ENCODE measurements at places on chromosomes 6 and 20.

GRCh38 chr6:15874326-15874725, 211.5 kb upstream of the DTNBP1 start:
- no peak for DNase-seq

DNA sequence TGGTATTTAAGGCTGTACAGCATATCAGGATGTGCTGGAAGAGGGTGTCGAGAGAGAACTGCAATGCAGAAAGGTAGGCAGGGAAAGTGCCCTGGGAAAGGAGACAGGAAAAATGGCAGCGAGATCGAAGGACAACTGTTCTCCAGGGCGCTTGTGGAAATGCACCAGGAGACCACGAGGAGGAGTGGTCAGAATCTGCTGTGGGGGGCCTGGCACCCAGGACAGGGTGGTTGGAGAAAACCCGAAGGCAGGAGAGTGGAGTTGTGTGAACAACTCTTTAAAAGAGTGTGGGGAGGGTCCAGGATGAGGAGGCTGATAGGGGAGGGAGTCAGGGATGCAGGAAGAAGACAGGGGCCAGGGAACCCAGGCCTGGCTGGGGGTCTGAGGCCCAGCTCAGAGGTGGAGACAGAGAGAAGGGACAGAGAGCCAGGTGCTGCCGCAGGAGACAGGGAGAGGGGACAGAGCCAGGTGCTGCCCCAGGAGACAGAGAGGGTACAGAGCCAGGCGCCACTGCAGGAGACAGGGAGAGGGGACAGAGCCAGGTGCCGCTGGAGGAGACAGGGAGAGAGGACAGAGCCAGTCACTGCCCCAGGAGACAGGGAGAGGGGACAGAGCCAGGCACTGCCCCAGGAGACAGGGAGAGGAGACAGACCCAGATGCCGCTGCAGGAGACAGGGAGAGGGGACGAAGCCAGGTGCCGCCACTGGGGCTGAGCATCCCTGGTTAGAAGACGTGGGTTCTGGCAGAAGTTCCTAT, 9.3 kb downstream of the SLC22A1 start:
- DNase-seq, result no peak

DNA sequence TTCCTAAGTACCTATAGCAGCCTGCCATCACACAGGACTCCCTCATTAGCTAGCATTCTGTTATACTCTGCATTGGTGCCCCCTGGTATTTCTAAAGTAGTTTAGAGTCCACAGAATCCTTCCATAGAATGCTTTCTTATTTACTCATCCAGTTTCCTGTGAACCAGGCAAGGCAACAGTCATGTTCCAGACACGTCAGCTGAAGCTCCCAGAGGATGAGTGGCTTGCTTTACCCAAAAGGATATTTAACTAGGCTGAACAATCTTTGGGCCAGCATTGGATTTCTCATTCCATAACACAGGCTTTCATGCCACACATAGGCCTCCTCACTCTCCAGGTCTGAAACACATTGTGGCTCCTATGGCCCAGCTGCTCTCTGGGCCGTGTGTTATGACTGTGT, 203.8 kb upstream of the MAP3K7 start:
- no peak for DNase-seq

DNA sequence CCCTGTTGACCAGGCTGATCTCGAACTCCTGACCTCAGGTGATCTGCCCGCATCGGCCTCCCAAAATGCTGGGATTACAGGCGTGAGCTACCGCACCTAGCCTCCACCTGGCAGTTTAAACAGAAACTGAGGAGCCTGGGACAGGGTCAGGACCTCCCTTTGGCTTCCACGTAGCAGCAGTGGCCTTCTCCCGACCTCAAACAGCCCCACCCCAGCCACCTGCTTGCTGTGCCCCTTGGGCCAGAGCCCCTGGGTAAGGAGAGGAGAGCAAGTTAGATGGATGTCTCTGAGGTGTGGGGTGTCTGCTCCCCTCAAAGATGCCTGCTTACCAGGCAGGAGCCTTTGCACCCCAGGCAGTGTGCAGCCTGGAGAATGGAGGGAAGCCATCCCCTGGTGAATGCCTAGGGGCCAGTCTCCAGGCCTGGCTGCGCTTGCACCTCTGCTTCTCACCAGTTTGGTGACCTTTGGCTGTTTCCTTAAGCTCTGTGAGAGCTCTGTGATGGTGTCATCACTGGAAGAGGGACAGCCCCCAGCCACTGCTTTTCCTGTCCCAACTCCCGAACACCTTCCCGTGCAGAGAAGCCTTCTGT, 42.1 kb upstream of the MDFI start:
- DNase-seq, result no peak

DNA sequence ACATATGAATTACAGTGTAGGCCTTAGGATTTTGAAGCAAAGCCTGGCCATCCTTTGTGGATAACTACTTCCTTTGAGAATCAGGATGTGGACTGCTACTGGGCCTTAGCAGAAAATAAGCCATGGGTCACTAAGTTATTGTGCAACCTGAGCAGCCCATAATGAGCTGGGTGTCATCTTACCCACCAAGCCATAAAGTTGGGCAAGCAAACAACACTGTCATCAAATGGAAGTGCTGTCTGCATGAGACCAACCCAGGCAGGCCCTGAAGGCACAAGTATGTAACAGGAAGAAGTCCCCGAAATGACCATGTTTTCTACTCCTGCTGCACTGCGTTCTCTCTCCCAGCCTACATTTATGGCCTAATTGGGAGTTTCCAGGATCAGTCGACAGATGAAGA, 205.6 kb upstream of the GGTLC1 start:
- no peak for DNase-seq

GRCh38 chr6:139666284-139666683, 291.8 kb upstream of the CITED2 start:
- no peak for DNase-seq

GRCh38 chr20:54257071-54257816, 49.4 kb downstream of the PFDN4 start:
- DNase-seq, result no peak

GRCh38 chr6:128600397-128600951, 80.1 kb upstream of the PTPRK start:
- no peak for DNase-seq

DNA sequence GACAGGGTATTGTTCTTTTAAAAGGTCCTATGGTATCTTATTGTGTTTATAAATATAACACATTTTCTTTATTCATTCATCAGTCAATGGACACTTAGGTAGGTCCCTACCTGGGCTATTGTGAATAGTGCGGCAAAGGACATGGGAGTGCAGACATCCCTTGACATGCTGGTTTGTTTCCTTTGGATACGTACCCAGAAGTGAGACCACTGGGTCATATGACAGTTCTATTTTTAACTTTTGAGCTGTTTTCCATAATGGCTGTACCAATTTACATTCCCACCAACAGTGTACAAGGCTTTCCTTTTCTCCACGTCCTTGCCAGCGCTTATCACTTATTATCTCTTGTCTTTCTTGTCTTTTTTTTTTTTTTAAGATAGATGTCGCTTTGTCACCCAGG, 627.5 kb downstream of the PRKN start:
- DNase-seq, result no peak

- DNase-seq, result peak; percentile 12
These were observed 123.8 kb upstream of the MTHFD1L start for GRCh38 chr6:150741633-150742200.

DNA sequence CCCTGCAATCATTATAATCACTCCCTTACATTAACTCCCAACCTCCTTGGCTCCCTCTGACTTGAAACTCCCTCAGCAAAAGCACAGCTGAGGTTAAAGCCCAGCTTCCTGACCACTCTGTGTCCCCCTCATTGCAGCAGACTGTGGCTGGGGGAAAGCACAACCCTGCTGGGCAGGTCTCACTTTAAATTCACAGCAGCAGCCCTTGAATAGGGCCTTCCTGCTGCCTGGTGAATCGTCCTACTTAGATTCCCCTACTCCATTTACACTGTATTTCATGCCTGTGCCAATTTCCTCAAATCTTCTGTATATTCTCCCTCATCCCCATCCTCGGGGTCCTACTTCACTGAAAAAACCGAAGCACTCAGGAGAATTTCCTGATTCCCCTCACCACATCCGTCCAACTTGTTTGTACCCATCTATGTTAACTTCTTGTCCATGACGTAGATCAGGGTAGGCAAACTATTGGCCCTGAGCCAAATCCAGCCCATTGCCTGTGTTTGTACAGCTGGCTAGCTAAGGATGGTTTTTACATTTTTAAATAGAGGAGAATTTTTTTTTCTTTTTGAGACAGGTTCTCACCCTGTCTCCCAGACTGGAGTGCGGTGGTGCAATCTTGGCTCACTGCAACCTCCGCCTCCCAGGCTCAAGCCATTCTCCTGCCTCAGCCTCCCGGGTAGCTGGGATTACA, 31.5 kb upstream of the GCM1 start:
- DNase-seq, result peak; percentile 30
